GOT3 (cell line): ENCODE measurements at places on chromosomes 1 and 21.

DNA sequence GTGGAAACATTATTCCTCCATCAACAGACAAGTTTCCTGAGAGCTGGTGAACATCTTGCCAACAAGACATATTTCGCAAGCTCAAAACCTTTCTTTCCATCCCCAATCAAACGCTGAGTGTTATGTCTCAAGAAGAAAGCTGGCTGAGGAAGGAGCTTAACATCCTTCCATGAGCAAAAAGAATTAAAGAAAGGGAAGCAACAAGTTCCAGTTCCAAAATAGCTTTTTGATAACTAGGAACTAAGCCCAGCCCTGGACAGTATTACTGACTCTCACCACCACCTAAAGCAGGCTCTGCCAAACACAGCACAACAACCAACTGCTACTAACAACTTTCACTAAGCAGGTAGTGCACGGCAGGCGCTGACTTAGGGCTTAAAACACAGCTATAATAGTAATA, 50.2 kb downstream of the CAPZB start:
- no peak for DNase-seq

- no peak for DNase-seq
These were observed 75.5 kb downstream of the HIVEP3 start for GRCh38 chr1:41842993-41843755.

DNA sequence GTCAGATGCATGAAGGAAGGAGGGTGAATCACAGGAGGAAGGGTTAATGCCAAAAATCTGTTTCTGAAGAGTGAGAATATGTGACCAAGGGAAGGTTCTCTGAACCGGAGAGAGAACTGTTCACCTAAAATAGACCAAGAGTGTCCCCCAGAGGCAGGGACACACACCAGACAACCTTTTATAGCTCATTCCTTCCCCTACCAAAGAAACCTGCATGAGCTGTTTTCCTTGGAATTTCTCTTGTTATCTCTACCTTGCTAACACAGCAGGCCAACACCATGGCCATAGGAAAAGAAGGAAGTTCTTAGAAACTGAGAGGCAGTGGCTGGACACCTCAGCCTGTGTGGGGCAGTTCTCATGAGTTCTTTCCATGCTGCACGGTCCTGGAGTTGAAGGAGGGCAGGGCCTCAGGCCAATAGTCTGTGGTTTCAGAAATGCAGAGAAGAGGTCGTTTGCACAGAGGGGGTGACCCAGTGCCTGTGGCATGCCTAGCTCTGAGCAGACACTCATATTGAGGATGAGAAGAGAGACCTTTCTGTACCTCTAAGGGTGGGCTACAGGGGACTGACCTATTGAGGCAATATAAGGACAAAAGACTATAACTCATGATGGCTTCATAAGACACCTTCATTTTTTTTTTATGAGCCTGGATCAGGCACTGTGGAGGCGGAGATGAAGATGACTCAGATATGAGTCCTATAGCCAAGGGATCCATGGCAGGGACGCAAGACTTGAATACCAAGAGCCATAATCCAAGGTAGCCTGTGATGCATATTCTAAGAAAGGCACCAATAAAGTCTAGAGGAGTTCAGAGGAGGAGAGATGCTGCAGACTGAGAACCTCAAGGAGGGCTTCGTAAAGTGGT, 39.4 kb downstream of the IGFN1 start:
- no peak for DNase-seq

GRCh38 chr1:17957588-17958267, 149.9 kb upstream of the IGSF21 start:
- no peak for DNase-seq
